ENCODE measurements at places on chromosomes 1 and 21. TPM values are rescaled to one million over a fixed set of nuclear protein-coding genes. Genes with fewer than 3 reads are reported as not detected.
A peak's percentile ranks its signal among the peaks of the same experiment; 100 is the strongest.

DNA sequence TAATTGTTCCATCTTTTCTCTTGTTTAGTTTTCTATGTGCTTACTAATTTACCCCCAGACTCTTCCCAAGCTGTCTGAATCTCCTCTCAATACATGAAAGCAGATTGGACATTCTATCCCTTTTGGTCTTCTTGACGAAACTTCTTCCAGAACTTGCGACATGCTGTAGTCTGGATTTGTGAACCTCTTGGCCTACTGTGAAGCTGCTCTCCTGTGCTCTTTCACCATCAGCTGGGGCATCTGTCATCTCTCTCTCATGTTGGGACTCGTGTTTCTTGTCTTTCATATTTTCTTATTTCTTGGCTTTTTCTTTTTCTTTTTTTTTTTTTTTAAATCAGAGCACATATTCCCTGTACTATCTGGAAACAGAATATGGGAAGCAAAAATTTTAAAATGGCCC lies 6.8 kb downstream of the CPT2 start:
- DNase-seq, result no peak

GRCh38 chr1:87472716-87473115 lies 144.0 kb downstream of the LMO4 start:
- DNase-seq, result no peak

DNA sequence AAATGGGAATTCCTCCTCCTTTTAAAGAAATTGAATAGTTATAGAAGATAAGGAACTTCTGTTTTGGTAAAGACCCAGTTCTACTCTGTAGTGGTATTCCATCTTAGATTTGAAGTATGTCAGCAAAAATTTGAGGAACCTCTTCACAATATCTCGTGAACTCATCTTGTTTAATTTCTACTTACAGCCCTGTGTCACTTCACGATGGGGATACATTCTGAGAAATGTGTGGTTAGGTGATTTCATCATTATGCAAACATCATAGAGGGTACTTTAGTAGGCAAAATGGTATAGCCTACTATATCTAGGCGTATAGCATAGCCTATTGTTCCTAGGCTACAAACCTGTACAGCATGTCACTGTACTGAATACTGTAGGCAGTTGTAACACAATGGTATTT lies 36.0 kb downstream of the ALG6 start:
- DNase-seq, result no peak

- no peak for DNase-seq
Measured at GRCh38 chr21:34004013-34004938, 69.1 kb upstream of the MRPS6 start.

SPOCD1 gene
- total RNA-seq, result 86.6 TPM

DNA sequence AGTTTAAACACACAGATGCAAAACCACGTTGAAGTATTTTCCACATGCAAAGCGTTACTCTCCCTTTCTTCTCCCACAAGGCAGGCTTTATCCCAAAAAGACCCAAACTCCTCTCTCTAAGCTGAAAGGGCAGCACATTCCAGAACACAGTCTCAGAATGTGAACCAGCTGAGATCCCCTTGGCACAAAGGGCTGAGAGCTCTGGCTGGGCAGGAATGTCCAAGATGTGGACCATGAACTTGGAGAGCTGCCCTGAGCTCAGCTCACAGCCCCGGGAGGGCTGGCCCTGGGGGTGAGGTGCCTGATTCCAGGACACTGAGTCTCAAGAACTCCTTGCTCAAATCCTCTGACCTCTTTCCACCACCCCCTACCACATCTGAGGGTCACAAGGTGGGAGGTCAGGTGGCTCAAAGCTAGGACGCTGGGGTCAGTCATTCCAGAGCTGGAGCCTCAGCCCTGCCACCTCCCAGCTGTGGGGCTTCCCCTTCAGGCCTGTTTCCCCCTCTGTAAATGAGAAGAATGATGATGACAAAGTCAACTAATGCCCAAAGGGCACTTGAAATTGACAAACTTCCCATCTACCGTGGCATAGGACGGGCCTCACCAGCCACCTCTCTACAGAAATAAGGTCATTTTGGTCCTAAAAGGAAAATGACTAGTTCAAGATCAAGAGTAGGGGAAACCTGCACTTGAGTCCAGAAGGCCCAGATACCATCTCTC lies 11.5 kb downstream of the ALDH4A1 start:
- no peak for DNase-seq

GRCh38 chr1:43038232-43038935 lies 79.7 kb upstream of the SLC2A1 start:
- DNase-seq, result no peak

DNA sequence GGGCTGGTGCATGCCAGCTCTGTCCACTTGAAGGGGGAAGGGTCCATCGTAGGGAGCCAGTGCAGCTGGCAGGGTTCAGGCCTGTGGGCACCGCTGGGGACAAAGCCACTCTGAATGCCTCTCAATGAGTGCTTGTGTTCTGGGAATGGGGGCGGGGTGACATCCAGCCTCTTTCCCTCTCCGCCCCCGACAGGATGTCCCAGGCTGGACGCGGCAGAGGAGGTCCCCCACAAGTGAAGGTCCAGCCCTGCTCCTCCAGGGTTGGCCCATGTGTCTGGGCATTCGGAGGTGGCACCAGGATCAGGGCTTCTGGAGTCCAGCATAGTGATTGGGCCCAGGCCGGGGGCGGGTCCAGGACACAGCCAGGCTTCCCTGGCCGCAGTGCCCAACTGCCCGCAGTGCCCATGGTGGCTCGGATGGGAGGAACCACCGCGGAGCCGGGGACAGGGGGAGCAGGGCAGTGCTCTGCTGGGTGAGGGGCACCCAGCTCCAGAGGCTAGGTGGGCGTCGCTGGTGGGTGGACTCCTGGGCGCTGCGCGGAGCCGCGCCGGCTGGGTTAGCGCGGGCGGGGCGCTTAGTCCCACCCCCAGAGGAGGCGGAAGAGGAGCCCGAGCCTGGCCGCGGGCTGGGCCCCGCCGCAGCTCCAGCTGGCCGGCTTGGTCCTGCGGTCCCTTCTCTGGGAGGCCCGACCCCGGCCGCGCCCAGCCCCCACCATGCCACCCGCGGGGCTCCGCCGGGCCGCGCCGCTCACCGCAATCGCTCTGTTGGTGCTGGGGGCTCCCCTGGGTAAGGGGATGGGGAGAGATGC lies at the start of gene SHISA4:
TSS of gene SHISA4 (plus strand) at position 617 of the 808 bp plus-strand sequence. CDS start at position 714, 97 bp downstream.
- DNase-seq, result peak; percentile 78

DNA sequence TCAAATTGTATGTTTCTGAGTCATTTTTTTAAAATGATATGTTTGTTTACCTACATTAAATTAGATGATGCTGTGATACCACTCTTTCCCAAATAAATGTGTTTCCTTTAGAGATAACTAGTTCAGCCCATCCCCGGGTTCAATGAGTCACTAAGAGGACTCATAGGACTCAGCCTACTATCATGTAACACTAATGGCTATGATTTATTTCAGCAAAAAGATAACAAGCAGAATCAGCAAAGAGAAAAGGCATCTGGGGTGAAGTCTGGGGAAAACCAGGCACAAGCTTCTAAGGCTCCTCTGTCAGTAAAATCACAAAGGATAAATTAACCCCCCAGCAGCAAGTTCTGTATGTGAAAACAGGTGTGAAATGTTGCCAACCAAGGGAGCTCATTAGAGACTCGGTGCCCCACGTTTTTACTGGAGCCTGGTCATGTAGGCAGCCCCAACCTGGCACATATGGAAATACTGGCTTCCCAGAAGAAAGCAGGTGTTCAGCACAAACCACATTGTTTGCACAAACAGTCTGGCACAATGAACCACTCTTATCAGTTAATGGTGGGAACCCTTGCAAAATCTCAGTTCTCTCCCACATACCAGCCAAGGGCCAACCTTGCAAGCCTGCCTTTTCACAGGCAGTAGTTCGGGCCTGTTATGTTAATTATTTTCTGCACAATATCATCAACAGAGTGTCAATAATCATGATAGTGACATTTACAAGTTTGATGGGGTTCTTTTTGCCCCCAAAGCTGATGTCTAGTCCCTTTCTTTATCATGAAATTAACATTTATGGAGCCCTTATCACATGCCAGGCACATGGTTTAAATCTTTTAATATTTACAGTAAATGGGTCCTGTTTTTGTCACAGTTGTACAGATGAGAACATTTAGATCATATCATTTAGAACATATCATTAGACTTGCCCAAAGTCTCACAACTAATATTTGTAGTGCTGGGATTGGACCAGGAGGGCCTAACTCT lies 23.1 kb upstream of the CNN3 start:
- peak; percentile 83 for DNase-seq

RXFP4 gene
- not detected for total RNA-seq

DNA sequence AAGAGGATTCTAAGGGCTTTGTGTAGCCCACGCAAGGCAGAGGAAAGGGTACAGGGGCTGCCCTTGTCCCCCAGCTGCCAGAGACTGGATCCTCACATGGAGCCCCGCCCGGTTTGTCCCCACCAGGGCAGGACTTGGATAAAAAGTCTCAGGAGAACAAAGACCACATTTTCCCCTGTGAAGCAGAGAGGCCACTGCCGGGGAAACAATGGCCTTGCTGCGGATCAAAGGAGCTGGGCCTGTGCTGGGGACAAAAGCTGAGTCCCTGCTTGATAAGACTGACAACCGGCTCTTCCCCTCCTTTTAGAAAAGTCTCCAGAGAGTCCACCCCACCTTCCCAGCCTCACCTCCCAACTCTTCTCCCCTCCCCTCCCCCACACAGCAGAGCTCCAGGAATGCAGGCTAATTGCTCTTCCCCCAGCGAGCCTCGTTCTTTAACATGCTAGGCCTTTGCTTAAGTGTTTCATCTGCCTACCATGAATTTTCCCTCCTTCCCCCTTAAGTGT lies 142.4 kb downstream of the PLPP3 start:
- DNase-seq, result no peak

GRCh38 chr21:34743285-34743684 lies 74.5 kb downstream of the CLIC6 start:
- no peak for DNase-seq

MSH4 gene
- 0.34 TPM for total RNA-seq

- no peak for DNase-seq
Measured at GRCh38 chr1:244655186-244655585, 2.3 kb downstream of the DESI2 start.

DNA sequence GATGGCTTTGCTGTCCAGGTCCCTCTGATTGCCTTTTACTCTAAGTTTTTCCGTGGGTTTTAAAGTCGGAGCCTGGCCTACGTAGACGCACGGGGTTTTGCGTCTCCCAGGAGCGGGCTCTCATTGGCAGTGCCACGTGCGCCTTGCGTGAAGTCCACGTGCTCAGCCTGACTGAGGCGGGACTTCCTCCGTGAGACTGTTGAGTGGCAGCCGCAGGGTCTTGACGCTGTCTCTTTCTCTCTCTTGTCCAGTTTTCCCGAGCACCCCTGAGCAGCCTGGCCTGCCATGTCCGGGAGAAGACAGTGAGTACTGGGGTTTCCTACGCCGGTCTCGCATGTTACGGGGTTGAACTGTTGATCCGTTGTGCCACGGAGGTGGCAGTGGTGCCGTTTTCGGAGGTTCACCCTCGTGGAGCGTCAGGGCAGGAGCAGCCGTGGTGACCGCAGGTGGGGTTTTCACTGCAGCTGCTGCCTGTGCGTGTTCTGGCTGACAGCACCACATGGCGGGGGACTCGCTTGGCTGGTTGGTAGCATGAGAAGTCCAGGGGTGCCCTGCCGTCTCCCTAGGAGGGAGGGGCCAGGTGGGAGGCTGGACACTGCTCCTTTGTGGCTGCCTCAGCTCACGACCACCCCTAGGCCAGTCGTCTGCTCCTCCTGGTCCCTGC lies 9.2 kb downstream of the PRKCZ start:
- DNase-seq, result no peak

SCMH1 gene
- 4.7 TPM for total RNA-seq

GRCh38 chr1:100400404-100400803 lies 48.1 kb downstream of the CDC14A start:
- peak; percentile 18 for DNase-seq

GRCh38 chr1:6511561-6512244 lies 20.2 kb upstream of the PLEKHG5 start:
- no peak for DNase-seq

GRCh38 chr1:219385787-219386427 lies 212.2 kb downstream of the LYPLAL1 start:
- peak; percentile 70 for DNase-seq

CAMSAP2 gene
- total RNA-seq, result 19.5 TPM

DNA sequence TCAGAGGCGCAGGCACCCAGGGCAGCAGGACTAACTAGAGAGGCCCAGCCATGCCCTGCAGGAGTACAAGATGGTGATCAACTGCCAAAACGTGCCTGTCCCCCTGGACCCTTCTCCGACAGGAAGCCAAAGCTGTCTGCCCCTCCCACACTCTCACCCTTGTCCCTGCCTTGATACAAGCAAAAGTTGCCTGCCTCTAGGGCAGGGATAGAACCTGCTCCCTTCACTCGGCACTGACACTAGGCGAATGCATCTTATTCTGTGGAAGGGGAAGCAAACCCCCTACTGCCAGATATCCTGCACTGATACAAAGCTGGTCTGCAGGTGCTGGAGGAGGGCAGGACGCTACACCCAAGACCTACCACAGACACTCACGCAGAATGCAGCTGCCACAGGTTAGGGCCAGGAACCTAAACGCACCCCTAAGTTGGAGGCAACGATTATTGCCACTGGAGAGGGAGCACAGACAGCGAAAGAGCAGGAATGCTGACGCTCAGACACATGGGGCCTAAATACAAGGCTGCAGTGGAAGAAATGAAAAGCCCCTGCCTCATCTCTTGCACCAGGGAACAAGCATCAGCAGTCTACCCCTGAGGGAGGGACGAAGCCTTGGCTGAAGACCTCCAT lies 3.7 kb downstream of the TARBP1 start:
- no peak for DNase-seq

TMCC2 gene
- total RNA-seq, result 4.8 TPM

DNA sequence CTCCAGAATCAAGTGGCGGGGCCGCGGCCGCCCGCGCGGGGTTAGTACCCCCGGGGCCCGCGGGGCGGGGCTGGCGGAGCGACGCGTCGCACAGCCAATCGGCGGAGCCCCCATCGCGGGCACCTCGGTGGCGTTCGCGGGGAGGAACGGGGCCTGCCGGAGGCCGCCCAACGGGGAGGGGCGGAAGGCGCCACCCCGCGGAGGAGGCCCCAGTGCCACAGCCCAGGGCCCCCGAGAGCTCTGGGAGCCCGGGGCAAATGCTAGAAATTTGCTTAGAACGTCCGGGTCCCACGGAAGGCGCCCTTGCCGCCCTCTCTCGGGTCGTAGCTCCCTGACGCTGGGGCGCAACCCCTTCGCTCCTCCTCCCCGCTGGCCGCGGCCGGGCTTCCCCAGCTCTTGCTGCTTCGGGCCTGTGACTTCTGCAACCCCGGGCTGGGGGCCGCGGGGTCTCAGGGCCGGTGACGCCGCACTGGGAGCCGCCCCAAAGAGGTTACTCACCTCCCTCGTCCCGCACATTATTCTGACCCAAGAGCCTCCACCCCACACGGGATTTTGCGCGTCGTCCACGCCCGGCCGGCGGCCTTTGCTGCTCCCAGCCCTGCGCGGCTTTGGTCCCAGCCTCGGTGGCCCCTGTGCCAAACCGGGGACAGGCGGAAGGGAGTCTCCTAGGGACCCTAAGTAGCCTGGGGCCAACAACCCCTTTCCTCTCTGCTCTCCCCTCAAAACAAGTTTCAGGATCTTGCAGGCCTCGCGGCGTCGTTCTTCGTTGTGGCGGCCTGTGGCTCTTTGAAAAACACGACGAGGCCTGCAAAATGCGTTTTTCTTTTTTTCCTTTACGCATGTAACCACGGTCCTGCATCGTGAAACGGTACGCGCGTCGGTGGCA lies at the start of gene RUNX3:
TSS of gene RUNX3 (minus strand) at position 17 of the 886 bp plus-strand sequence. CDS start 408 bp downstream, outside the sequence.
- peak; percentile 91 for DNase-seq

- no peak for DNase-seq
Measured at GRCh38 chr1:114368560-114369255, 142.3 kb downstream of the TRIM33 start.

GRCh38 chr1:181221078-181221477 lies 132.6 kb downstream of the IER5 start:
- DNase-seq, result no peak

SPRR2D gene
- not detected for total RNA-seq
